ENCODE measurements at places on chromosomes 7 and 10.

DNA sequence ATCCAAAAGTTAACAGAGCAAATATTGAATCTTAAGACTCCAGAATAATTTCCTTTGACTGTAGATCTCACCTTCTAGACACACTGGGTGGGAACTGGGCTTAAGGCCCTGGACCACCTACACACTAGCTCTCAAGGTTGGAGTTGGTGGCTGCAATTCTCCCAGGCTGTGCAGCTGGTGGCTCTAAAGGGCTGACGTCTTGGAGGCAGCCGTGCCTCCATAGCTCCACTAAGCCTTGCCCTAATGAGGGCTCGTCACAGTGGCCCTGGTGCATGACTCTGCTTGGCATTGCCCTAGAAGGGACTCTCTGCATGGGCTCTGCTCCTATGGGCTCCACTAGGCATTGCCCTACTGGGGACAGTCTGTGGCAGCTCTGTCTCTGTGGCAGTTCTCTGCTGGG is 1005.2 kb downstream of the CCSER2 start:
- DNase-seq, result no peak

GRCh38 chr7:102291056-102291915 is 4.6 kb downstream of the SH2B2 start:
- DNase-seq, result no peak

DNA sequence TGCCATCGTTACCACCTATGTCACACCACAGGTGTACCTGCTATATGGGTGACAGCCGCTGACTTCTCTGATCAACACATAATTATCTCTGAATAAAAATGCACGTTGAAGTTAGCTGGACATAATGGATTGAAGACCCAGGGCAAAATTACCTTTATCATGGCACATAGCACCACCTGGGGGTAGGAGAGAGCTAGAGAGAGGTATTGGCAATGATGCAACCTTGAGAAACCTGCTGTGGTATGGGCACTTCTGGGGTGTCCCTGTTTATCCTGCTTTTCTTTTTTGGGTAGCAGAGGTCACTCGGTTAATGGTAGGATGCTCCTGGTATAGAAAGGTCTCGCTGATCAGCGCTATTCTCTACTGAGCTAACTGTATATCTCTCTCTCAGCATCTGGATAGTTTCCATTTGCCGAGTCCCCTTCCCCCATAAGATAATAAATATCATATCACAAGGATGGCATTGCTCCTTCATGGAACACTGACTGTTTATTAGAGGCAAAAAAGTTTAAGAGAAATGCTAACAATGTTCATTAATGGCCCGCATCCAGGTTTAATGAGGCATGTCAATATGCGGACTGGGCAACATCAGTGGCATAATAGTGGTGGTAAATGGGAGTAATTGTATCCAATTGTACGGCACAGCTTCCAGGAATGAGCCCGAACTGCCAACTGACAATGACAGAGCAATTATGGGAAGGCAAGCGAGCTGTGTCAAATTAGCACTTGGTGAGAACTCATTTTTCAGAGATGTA is 323.1 kb downstream of the TFEC start:
- no peak for DNase-seq

- DNase-seq, result no peak
Observed at GRCh38 chr7:146713205-146713604, 596.6 kb downstream of the CNTNAP2 start.

- no peak for DNase-seq
Observed at GRCh38 chr7:134415700-134416099, 43.2 kb downstream of the AKR1B1 start.

- DNase-seq, result no peak
Observed at GRCh38 chr7:3029138-3029537, 14.5 kb downstream of the CARD11 start.

- DNase-seq, result peak; percentile 3
Observed at GRCh38 chr10:51389415-51390321, 309.7 kb downstream of the CSTF2T start.

- no peak for DNase-seq
Observed at GRCh38 chr10:17217631-17218232, 10.3 kb upstream of the VIM start.

GRCh38 chr7:136807598-136807997 is 60.9 kb upstream of the CHRM2 start:
- DNase-seq, result no peak

GRCh38 chr7:14195079-14195478 is 205.6 kb upstream of the ETV1 start:
- DNase-seq, result no peak

DNA sequence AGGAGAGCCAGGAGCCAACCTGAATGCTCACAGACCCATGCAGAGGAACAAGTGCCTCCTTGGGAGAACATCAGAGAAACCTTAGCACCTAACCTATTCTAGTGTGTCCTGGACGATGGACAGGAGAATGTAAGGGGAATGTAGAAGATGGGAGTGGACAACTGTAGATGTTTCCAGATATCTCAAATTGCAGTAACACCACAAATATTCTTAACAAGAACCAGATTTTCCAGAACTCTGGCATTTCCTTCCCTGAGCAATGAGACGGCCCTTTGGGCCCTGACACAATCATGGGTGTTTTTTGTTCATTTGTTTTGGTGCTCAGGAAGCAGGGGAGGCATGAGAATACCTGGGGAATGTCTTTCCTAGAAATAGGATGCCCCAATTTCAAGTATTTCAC is 196.1 kb upstream of the PRSS1 start:
- DNase-seq, result no peak

- no peak for DNase-seq
Observed at GRCh38 chr10:114507449-114507848, 103.1 kb upstream of the AFAP1L2 start.
